ENCODE measurements at places on chromosomes 11 and 22. TPM values are rescaled to one million over a fixed set of nuclear protein-coding genes. Genes with fewer than 3 reads are reported as not detected.

The SCGB2A2 gene
- total RNA-seq = not detected

The TRIM29 gene
- total RNA-seq = not detected

The MRPL40 gene
- total RNA-seq = 39.3 TPM

The IL17REL gene
- 0.22 TPM for total RNA-seq

All from thoracic aorta endothelial cell (primary cell).